ENCODE measurements at places on chromosomes 6 and 20.

- peak; percentile 97 for DNase-seq
Measured at GRCh38 chr6:41682056-41682477, 43.8 kb downstream of the MDFI start.

DNA sequence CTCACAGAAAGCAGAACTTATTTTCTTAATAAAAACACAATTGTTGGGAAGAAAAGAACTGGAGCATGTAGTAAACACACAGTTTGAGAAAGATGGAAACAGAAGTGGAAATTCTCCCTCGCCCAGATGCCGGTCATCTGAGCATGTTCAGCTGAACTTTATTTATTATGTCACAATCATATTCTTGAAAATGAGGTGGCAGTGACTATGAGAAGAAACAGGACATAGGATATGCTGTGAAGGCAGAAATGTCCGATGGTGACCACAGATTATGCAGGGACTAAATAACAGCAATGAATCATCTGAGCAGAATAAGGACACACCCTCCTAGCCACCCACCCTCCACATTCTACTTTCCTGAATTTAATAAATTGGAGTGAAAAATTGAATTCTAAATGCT, 425.3 kb upstream of the NOX3 start:
- peak; percentile 15 for DNase-seq

DNA sequence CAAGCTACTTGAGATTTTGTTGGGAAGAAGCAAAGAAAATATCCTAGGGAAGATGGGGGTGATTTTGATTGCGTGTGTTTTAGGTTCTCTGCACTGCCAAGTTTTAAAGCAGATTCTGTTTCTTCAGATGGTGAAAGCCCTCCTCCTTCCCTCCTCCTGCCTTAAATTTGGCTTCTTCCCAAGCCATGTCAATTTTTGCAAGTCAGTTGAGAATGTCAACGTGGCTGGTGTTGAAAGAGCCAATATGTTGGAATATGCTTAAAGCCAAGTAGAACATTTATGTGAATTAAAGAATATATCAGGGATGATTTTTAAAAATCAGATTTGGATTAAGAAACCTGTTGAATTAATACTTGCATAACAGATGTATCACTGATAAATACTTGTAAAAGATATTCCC, 270.8 kb downstream of the ARID1B start:
- no peak for DNase-seq

DNA sequence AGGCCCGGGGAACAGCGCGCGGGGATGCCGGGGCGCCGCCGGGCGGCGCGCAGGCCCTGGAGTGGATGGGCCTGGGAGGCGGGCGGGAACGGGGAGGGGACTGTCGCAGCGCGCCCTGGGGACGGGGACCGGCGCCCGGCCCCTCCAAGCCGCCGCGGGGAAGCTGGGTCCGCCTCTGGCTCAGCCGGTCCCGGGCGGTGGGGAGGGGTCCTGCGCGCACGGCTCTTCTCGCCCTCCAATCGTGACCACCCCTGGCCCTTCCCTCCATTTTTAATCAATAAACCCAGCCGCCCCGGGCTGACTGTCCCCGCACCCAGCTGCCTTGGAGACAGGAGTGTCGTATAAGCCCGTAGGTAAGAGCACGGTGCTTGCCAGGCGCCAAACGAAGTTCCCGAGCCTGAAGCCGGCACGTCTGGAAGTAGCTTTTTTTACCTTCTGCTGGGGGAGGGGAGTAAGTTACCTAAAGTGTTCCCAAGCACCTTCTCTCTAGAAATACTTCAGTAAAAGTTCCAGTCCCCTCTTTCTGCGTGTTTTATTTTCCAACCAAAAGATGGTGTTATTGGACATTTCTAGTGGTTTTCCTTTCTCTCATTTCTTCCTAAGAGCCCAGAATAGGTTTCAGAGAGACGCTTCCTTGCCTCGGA, 780 bp upstream of the TAF4 start:
- peak; percentile 29 for DNase-seq

DNA sequence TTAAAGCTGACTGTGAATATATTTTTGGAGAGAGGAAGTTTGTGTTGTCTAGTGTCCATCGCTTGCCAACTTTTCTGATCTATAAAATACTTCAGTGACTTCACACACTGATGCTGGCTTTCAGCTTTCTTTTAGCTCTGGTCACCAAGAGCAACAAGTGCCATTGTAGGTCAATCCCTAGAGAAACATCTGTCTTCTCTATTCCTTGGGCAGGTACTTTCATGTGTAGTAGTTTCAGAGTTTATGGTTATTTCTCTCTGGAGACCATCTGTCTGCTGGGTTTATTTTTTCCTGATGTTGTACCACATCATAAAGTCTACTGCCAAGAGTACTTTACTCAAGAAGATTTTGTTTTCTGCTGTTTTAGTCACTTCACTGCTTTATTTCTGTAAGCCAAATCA, 249.9 kb downstream of the KHDC1L start:
- no peak for DNase-seq

DNA sequence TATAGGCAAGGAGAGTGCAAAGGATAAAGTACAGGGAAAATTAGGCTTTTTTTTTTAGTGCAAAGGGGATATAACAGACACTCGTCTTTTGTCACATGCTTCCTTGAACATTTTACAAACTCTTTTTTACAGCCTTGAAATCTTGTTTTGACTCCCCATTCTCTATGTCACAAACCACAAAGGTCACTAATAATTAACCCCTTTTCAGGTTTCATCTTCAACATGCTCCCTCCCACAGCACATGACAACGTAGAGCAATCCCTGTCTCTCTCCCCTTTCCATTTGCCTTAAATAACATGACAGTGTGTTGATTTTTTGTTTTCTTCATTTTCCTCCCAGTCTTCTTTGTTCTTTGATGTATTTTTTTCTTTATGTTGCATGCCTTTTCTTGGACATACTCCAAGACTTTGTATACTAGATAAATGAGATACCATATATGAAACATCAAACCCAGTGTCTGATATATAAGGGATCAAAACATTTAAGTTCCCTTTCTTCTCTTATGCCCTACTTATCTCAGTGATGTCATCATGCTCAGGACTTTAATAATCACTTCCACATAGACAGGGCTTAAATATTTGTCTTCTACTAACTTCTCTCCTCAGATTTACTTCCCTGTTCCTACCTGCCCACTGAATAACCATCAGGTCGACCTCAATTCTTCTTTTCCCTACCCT, 378.7 kb upstream of the HSF2 start:
- DNase-seq: no peak
